ENCODE measurements at places on chromosomes 11 and 22.

GRCh38 chr11:108115500-108116140 lies 5.7 kb upstream of the ACAT1 start:
- DNase-seq: peak; percentile 53

GRCh38 chr22:27115816-27116256 lies 458.4 kb downstream of the MIAT start:
- no peak for DNase-seq

GRCh38 chr22:31291481-31292235 lies 630 bp downstream of the PIK3IP1 start:
- no peak for DNase-seq

DNA sequence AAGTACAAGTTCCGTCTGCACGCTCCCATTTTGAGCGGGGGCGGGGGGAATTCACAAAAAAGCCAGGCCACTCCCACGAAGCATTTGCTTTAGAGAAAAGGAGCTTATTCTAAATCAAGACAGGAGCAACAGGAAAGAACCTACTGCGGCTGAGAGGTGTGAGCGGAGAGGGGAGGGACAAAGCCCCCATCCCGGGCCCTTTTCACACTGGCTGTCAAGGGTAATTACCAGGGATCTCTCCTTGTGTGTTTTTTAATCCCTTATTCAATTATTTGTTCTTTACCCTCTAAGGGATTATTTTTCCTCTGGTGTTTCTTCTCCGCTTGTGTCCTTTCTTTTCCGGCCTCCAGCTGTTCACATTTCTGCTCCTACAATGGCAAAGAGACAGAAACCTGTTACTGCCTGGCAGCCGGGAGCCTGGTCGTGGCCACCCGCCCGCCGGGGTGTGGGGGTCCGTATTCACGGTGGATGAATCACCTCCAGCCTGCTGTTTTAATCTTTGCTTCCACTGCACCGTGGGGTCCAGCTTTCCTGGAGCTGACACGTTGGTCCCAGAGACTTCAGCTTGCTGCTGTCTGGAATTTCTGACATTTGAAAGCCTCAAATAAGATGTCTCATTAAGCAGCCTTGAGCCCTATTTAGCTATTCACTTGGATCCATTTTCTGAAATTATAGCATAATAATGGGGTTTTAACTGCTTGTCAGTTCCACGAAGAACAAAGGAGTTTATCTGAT lies 61.4 kb upstream of the FADD start:
- DNase-seq: no peak

- DNase-seq: no peak
Observed at GRCh38 chr22:45341498-45341897, 31.8 kb downstream of the FAM118A start.

DNA sequence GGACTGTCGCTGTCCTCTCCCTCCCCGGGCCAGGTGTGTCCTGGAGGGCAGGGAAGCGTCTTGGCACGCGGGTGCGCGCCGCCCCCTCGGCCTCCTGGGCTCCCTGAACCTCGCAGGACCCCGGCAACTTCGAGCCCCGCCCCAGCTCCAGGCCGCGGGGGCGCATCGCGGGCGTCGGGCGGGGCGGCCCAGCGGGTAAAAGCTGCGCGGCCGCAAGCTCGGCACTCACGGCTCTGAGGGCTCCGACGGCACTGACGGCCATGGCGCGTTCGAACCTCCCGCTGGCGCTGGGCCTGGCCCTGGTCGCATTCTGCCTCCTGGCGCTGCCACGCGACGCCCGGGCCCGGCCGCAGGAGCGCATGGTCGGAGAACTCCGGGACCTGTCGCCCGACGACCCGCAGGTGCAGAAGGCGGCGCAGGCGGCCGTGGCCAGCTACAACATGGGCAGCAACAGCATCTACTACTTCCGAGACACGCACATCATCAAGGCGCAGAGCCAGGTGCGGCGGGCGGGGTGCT lies at the start of gene CST6:
CST6 (plus strand) TSS at position 224 of the 519 bp plus-strand sequence; CDS start at position 261, 37 bp downstream.
- no peak for DNase-seq

- no peak for DNase-seq
Observed at GRCh38 chr22:31360029-31360428, 13.9 kb upstream of the PATZ1 start.

DNA sequence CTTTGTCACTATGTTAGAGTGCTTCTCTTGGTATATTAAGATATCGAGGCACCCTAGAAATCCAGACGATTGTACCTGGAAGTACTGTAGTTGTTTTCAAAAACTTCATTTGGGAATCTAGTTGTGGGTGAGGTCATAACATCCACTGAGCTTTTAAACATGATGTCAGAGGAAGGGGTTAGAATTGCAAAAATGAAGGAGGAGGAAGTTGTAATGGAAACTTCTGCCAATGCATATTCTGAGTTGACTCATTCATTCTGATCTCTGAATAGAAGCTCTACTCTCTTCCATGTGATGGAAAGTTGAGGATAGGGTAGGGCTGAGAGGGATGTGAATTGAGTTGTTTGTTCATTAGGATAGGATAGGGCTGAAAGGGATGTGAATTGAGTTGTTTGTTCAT lies 7.7 kb downstream of the CD44 start:
- DNase-seq: no peak

- no peak for DNase-seq
Observed at GRCh38 chr11:19938866-19939265, 221.4 kb downstream of the DBX1 start.

- no peak for DNase-seq
Observed at GRCh38 chr11:810040-810567, 337 bp downstream of the RPLP2 start.

DNA sequence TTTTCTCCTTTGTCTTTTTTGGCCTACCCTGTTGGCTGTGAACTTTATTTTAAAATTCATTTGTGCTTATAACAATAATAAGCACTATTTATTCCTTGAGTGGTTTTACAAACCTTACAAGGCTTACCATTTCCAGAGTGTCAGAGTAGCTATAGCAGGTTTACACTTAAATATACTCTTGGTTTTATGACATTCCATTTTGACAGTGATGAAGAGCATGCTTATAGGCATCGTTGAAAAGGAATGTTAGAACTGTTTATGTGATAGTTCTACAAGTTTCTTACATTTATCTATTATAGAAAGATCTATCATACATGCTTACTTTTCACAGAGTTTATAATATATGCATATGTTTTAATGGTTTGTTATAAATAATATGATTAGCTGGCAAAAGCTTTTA lies 84.1 kb downstream of the PDE3B start:
- no peak for DNase-seq

GRCh38 chr11:64224151-64224890 lies 1.7 kb downstream of the TRPT1 start:
- DNase-seq: no peak

DNA sequence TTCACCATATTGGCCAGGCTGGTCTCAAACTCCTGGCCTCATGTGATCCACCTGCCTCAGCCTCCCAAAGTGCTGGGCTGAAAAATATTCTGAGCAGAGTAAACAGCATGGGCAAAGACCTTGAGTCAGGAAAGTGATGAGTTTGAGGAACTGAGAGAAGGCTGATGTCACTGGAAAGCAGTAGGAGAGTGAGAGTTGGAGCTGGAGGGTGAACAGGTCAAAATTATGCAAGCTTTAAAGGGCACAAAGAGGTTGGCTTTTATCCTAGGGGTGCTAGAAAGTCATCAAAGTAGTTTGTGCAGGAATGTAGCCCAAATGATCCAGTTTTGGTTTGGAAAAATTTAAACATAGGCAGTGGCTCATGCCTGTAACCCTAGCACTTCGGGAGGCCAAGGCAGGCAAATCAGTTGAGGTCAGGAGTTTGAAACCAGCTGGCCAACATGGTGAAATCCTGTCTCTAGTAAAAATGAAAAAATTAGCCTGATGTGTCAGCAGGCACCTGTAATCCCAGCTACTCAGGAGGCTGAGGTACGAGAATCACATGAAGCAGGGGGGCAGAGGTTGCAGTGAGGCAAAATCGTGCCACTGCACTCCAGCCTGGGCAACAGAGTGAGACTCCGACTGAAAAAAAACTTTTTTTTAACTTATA lies 44.7 kb upstream of the CXCR5 start:
- DNase-seq: no peak

- no peak for DNase-seq
Observed at GRCh38 chr11:61761440-61762222, 9.2 kb downstream of the MYRF start.

GRCh38 chr11:88324562-88325345 lies 12.8 kb downstream of the CTSC start:
- DNase-seq: no peak

DNA sequence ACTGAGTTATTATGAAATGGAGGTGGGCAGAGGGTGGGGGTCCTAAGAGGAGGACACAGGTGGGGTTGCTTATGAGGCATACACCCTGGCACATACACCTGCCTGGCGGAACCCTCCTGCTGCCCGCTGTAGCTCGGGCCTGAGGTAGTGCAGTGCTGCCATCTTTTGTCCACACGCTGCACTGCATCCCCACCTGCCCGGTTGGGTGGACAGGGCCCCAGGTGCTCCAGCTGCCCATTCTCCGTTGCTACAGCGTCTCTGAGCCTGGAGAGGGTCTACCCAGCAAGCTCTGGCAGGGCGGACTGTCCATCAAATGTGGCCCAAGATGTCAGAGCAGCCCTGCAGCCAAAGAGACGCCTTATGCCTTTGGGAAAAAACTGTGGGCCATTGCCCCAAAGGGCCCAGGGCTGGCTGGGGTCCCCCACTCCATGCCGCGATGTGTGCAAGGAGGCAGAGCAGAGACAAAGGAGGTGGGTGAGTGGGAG lies 131.2 kb downstream of the BUD13 start:
- DNase-seq: no peak

DNA sequence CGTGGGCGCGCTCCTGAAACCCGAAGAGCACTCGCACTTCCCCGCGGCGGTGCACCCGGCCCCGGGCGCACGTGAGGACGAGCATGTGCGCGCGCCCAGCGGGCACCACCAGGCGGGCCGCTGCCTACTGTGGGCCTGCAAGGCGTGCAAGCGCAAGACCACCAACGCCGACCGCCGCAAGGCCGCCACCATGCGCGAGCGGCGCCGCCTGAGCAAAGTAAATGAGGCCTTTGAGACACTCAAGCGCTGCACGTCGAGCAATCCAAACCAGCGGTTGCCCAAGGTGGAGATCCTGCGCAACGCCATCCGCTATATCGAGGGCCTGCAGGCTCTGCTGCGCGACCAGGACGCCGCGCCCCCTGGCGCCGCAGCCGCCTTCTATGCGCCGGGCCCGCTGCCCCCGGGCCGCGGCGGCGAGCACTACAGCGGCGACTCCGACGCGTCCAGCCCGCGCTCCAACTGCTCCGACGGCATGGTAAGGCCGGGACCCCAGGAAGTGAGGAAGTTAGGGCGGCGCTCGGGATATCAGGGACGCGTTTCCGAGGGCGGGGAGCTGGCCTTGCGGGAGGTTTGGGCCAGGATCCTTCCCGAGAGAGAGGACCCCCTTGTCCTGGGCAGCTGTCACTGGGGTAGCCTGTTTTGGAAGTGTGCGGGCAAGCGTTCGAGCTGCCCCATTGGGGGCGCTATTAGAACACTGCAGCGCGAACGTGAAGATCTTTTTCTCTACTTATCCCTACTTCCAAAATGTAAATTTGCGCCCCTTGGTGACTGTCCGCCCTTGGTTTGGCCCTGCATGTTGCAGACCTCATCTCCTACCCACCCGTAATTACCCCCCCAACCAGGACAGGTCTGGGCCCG lies 796 bp downstream of the MYOD1 start:
- no peak for DNase-seq

- DNase-seq: no peak
Observed at GRCh38 chr11:128330203-128330602, 257.2 kb downstream of the ETS1 start.

GRCh38 chr11:46472662-46472994 lies 81.1 kb upstream of the CHRM4 start:
- no peak for DNase-seq

DNA sequence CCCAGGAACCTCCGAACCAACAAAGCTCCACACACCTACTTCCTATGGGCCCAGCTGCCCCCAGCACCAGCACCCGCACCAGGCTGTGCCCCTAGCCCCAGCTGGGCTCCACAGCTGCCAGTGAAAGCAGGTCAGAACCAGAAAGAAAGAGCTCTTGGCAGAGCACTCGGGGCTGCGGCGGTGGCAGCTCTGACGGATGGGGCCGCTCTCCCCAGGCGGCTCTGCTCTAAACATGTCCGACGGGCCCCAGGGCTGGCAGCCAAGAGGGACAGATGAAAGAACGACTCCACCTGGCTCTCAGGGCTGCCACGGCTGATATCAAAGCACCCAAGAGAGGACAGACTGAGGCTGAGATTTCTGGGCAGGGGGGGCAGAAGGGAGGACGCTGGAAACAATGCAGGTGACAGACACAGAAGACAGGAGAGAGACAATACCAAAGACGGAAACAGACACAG lies 25.7 kb downstream of the LRFN4 start:
- DNase-seq: no peak

- no peak for DNase-seq
Observed at GRCh38 chr22:41995211-41995610, 3.4 kb upstream of the WBP2NL start.

DNA sequence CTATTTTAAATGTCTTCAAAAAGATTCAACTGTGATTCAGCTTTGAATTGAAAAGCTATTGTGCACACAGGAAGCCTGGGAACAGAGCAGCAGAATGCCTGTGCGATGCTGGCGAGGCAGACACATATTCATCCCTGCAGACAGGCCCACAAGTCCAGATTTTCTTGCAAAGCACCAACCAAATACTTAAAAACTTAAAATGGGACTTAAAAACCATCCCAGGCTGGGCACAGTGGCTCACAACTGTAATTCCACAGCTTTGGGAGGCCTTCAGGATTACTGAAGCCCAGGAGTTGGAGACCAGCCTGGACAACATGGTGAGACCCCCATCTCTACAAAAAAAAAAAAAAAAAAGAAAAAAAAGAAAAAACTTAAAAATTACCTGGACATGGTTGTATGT lies 122.6 kb upstream of the SERPIND1 start:
- DNase-seq: no peak

DNA sequence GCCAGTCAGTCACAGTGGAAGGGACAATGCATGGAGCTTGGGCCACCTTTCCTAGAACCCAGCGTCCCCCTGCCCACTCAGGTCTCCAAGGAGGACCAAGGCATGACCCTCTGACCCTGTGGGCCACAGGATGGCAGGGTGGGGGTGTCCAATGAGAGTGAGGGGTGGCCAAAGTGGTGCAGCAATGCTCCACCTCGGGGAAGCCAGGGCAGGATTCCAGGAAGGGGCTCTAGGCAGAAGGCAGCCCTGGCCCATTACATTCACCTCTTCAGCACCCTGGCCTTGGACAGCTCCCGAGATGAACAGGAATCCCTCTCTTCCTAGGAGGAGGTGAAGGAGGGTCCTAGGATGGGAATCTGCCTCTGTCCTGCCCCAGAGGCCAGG lies 597.5 kb downstream of the BRD1 start:
- no peak for DNase-seq

DNA sequence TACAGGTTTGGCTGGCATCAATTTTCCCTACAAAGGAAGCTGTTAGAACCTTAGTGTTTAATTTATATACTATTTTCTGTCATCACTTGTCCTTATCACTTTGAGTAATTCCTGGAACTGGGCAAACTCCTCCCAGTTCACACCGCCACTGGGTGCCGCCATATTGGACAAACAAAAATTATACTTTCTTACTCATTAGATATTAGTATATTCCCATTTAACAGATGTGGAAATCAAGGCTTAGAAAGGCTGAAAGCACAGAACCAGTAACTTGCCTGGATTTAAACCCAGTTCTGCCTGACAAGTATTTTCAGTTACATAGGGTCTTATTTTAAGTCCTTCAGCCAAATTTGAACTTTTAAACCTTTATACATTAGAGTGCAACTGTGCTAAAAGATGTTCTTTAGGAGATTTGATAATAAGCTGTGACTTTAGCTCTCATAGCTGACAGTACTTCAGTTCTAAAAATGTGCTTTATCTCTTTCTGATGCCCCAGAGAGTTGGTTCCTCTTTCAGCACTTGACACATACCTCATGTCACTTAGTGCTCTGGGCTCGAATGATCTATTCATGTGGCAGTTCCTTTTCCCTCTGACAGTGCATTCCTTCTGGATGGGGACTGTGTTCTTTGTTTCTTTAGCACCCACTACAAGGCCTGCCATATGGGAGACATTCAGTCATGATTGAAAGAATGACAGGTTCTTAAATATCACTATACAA lies 25.4 kb downstream of the COA4 start:
- no peak for DNase-seq
